Stomach (tissue), 19 donors: ENCODE measurements at places on chromosomes 2 and 18. TPM values are rescaled to one million over a fixed set of nuclear protein-coding genes. Genes with fewer than 3 reads are reported as not detected.

ANKMY1 gene
- total RNA-seq, result 79.4 TPM

CFC1 gene
- not detected for total RNA-seq

SP140 gene
- not detected for total RNA-seq

- H3K36me3 ChIP-seq, result no peaks in the 10 kb centered on the region
- no peaks in the 10 kb centered on the region for H3K27me3 ChIP-seq
- H3K27ac ChIP-seq, result no peak overlapping the region
- H3K4me3 ChIP-seq, result no peak overlapping the region
- no peaks in the 10 kb centered on the region for H3K4me1 ChIP-seq
- peak; percentile 37 for DNase-seq
Observed at GRCh38 chr2:225122583-225123486, 80.6 kb upstream of the DOCK10 start.

- no peaks in the 10 kb centered on the region for H3K36me3 ChIP-seq
- H3K27me3 ChIP-seq, result no peaks in the 10 kb centered on the region
- no peaks in the 10 kb centered on the region for H3K4me1 ChIP-seq
- no peak for DNase-seq
- no peak overlapping the region for H3K4me3 ChIP-seq
- H3K27ac ChIP-seq, result no peak overlapping the region
Observed at GRCh38 chr2:13504808-13505207, 788.1 kb downstream of the TRIB2 start.

- no peaks in the 10 kb centered on the region for H3K4me1 ChIP-seq
- H3K27ac ChIP-seq, result no peak overlapping the region
- H3K4me3 ChIP-seq, result no peak overlapping the region
- no peak for DNase-seq
- no peaks in the 10 kb centered on the region for H3K36me3 ChIP-seq
Observed at GRCh38 chr2:7721413-7721995, 804.3 kb downstream of the RNF144A start.

- peaks cover 25% of the 10 kb centered on the region for H3K36me3 ChIP-seq
- H3K27me3 ChIP-seq, result no peaks in the 10 kb centered on the region
- peaks cover 23% of the 10 kb centered on the region for H3K4me1 ChIP-seq
- DNase-seq, result peak; percentile 78
Observed at GRCh38 chr2:43293744-43294695, 67.6 kb upstream of the ZFP36L2 start.

GRCh38 chr2:239009589-239009961, 161.7 kb downstream of the TWIST2 start:
- no peak overlapping the region for H3K27ac ChIP-seq
- no peaks in the 10 kb centered on the region for H3K4me1 ChIP-seq
- no peak for DNase-seq
- no peak overlapping the region for H3K4me3 ChIP-seq
- H3K27me3 ChIP-seq, result peaks cover 15% of the 10 kb centered on the region
